ENCODE measurements at places on chromosomes 12 and 14.

DNA sequence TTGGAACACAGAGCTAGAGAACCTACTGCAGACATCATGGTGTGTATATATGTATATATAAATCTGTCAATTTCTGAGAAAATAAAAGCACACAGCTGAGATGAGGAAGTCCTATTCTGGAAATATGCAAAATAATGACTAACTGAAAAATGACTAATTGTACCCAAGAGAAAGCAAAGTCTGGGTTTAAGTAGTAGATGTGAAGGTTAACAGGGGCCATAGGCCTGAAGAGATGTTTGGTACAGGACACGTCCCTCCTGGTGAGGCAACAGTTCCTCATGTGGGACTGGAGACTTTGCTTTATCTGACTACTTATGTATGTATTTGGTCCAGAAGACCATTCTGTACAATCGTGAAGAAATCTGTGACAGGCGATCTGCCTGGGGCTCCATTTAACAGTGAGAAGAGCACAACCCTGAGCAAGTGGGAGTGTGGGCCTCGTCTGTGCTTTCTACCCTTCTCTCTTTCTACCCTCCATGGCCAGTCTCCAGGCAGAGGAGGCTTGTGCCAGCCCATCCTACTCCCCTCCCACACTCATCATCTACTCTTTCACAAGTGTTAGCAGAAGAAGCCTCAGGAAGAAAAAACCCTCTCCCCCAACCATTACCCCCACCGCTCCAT, 67.5 kb downstream of the SLC41A2 start:
- DNase-seq = no peak

DNA sequence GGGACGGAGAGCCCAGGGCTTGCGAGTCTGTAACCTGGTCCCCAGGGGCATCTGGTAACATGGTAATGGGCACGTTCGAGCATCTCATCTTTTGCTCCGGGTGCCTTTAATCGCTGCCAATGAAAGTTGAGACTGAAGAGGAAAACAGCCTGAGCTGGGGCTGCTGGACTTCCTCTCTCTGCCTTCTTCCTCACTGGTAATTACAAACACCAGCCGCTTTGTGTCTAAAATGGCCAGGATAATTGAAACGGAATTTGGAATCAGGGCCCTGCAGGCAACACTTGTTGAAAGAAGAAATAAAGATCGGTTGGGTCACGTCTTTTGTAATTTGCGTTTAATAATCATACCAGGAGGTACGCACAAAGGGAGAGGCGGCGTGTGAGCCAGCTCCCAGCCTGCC, 51.5 kb upstream of the GPATCH2L start:
- DNase-seq = no peak

DNA sequence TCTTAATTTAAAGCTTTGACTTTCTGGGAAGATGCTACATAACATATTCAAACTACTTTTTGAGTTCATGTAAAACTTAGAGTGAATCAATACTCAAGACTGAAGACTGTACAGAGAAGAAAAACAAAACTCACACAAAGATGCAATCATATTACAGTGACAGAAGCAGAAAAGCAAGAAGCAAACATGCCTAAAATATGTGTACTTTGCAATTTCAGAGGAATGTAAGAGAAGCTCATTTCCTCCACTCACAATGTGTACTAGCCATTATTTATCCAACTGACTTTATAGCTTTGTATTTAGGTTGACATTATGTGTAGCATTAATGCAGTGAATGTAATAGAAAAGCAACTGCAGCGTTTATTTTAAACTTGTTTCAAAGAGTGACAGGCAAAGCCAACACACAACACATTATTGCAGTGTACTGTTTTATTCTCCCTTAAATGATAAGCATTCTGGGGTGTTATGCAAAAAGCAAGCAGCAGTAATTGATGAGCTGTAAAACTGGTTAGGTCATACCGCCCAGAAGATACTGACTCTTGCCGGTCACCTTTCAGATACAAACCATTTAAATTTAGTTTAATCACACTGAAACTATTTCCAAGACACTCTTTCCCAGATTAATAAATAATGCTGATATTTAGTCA, 88.2 kb upstream of the PAWR start:
- no peak for DNase-seq

DNA sequence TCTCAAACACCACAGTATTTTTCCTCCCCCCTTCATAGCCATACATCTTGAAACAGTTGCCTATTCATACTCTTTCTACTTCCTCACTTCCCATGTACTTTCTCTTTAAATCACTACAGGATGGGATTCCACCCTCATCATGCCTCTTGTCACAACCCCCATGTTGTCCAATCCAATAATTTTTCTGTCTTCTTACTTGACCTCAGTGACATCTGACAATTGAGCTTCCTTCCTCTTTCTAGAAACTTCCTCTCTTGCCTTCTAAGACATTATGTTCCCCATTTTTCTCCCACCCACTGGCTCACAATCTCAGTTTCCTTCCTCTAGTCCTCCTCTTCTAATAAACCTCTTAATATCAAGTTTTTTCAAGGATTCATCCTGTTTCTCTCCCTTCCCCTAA, 5.3 kb downstream of the C2CD5 start:
- no peak for DNase-seq

Measured in cerebellar cortex (tissue), 1 donor.